ENCODE measurements at places on chromosomes 7 and 10.

DNA sequence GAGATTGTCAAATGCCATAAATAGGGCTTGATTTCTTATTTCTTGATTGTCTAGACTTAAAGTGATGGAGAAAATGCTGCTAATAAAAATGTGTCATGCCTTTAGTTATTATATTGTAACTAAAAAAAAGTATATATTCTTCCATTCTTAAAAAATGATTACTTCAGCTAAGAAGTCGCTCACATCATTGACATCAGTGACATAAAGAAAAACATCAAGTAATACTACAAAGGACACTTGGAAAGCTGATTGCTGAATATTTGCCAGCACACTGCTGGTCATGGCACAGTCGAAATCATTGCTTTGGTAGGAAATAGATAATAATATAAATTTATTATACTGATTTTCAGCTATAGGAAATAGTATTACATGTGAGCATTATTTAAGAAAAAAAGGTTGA, 62.6 kb downstream of the LOXL4 start:
- no peak for DNase-seq

GRCh38 chr7:11969643-11970042, 137.6 kb upstream of the THSD7A start:
- no peak for DNase-seq

DNA sequence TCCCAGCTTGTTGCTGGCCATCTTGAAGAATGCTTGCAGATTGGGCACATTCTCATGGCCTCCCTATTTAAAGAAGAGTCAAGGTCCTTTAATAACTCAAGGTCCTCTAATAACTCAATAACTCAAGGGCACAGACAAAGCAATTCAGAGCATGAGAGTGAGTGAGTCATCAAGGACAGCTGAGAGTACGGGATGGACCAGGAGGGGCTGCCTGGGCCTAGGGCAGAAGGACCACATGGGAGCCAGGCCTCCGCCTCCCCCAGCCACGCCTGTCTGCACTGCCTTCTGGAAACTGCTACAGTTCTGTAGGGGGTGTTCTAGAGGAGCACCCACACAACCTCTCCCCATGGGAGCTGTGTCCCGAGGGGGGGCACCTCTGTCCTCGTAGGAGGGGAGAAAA, 48.9 kb downstream of the ZNF503 start:
- DNase-seq = no peak

DNA sequence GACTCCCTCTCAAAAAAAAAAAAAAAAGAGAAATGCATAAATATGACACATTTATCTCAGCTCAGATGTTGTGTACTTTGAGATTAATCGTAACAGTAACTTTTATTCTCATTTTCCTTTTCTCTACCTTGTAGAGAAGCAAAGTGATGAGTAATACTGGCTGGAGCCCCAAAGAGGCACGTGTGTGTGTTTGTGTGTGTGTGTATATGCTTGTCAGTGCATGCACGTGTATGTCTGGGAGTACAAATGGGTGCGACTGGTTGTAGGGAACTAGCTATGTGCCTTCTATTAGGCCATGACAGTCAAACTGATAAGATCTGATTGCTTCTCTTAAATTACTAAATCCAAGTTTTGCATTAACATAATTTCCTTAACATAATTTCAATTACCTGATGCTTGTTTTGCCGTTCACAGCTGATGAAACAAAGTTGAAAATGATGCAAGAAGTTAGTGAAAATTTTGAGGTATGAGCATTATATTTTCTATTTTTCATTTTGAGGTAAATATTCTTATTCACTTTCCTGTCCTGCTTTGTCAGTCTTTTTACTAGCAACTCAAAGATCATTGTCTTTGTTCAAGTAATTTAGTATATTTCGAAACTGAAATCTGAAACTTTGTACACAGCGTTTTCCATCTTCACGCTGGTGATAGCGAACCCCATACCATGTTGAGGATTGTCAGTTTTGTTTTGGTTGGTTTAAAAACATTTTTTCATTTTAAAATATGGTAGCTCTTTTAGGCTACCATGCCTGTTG, 3.4 kb downstream of the TRRAP start:
- DNase-seq = no peak

- no peak for DNase-seq
These were observed 379.8 kb downstream of the GRID1 start for GRCh38 chr10:85986777-85987176.

GRCh38 chr10:31926160-31926559, 2.5 kb downstream of the ARHGAP12 start:
- DNase-seq = no peak

- DNase-seq = peak; percentile 82
These were observed 70.6 kb downstream of the PTPRE start for GRCh38 chr10:127977357-127978009.

GRCh38 chr10:553233-553632, 136.2 kb downstream of the DIP2C start:
- no peak for DNase-seq

GRCh38 chr10:34222359-34222758, 592.7 kb downstream of the PARD3 start:
- DNase-seq = no peak

Measured in MG63 (cell line).